Stimulated activated CD4-positive, alpha-beta T cell treated with anti-CD3 and anti-CD28 coated beads, Interleukin-15, amount 100 ng/mL, for 1 hour (primary cell): ENCODE measurements at places on chromosomes 3 and 15.

DNA sequence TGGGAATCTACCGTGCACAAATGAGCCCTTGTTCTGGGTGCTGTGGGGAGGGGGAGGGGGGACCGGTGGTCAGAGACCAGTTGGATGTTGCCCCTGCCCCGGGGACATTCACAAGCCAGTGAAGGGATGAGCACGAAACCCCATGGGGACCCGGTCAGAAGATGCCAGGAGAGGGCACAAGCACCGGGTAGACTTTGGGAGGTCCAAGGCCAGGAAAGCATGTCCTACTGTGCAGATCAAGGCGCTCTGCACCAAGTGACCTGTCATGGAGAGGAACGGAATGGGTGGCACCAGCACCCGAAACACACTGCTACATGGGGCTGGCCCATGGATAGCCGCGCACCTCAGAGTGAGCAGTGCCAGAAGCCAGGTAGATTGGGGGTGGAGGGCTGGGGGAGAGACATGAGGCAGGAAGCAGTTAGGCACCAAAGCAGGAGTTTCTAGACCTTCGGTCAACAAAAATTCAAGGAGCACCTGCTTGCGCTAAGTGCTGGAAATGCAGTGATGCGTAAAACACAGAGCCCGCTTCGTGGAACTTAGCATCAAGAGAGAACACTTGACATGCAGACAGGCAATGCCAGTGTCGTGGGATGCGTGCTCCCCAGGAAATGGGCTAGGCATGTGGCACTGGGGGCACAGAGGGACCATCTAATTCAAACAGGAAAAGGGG is 99.1 kb downstream of the CPN2 start:
- DNase-seq = no peak

DNA sequence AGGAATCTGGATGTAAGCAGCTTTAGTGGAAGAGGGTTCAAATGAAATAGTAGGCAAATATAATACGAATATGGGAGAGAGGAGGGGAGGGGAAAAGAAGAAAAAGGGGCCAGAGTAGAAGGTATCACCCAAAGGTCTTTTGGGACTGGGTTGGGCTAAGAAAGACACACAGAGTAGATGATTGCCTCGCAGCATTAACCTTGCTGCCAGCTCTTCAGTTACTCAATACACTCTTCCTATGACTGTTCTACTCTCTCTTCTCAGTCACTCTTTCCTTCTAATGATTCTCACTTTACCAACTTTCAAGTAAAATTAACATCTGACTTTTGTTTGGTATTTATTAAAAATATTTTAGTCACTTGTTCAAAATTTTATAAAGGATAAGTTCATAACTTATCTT is 52.8 kb downstream of the CLASP2 start:
- no peak for DNase-seq

GRCh38 chr3:108736821-108737220 is 20.4 kb downstream of the RETNLB start:
- no peak for DNase-seq

- DNase-seq = no peak
Observed at GRCh38 chr3:12449889-12450682, 34.2 kb upstream of the TSEN2 start.

- DNase-seq = no peak
Observed at GRCh38 chr3:179186426-179186825, 38.3 kb downstream of the PIK3CA start.

GRCh38 chr3:119819806-119820205 is 37.9 kb downstream of the NR1I2 start:
- DNase-seq = no peak

DNA sequence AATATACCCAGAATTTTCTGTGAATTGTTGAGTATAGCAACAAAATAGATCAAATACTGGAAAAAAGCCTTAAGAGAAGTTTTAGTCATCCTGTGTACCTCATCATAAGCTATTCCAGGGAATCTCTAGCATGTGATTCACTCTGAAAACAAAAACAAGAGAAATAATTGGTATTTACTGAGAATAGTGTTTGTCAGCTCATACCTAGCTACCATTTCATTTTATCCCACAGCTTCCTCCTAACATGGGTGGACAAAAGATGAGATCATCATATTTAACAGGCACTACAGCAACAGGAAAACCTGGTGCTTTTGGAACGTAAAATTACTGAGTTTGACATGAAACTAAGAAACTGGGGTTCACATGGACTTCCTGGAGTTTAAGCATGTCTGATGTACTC is 753.5 kb upstream of the NECTIN3 start:
- no peak for DNase-seq

GRCh38 chr3:41936384-41936783 is 25.5 kb downstream of the ULK4 start:
- no peak for DNase-seq

GRCh38 chr3:166248784-166249183 is 411.6 kb upstream of the BCHE start:
- DNase-seq = no peak

- DNase-seq = no peak
Observed at GRCh38 chr3:141108039-141108438, 56.9 kb downstream of the SPSB4 start.

GRCh38 chr3:27715454-27715806 is 6.7 kb downstream of the EOMES start:
- DNase-seq = no peak

GRCh38 chr3:125478326-125478725 is 41.7 kb downstream of the SNX4 start:
- DNase-seq = no peak
